ENCODE measurements at places on chromosomes 2 and 18. TPM values are rescaled to one million over a fixed set of nuclear protein-coding genes. Genes with fewer than 3 reads are reported as not detected.

Gene CENPO
- 7.2 TPM for total RNA-seq

Gene TNFRSF11A
- total RNA-seq, result 1.6 TPM

Gene RFX8
- total RNA-seq, result not detected

Gene ANTXR1
- total RNA-seq, result 41.3 TPM

Gene ADAM17
- total RNA-seq, result 50.9 TPM

Gene GALNT3
- 70.2 TPM for total RNA-seq

Gene MAL
- not detected for total RNA-seq

Gene SERPINB12
- total RNA-seq, result not detected

Gene ABCB11
- not detected for total RNA-seq

Gene FNDC4
- total RNA-seq, result 16.5 TPM

Gene ALS2
- total RNA-seq, result 46.2 TPM

Gene DLGAP1
- 0.69 TPM for total RNA-seq

Gene FAM136A
- total RNA-seq, result 33.5 TPM

Gene POTEC
- total RNA-seq, result not detected

Gene COLEC12
- total RNA-seq, result not detected

Gene AMER3
- not detected for total RNA-seq

Gene TCF23
- not detected for total RNA-seq

Gene SH3YL1
- total RNA-seq, result 50.3 TPM

Gene MYCN
- not detected for total RNA-seq

Gene SOX11
- 0.82 TPM for total RNA-seq

Gene ADRA2B
- under 0.01 TPM for total RNA-seq
